ENCODE measurements at places on chromosomes 5 and 9.

DNA sequence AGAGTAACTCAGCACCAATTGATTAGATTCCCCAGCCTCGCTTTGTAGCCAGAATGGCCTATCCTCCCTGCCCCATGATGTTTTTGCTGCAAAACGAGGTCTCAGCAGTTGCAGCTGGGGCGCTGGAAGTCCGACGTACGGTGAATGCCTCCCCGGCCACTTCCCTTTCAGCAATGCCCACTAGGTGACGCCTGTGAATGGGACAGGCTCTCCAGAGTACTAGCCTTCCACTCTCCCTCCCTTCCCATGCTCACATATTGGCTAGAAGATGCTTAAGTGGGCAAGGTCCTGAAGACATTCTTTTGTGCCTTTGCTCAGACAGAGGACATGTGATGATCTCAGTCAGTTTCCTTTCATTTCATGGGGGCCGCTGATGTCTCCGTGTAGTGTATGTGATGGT lies 50.8 kb downstream of the DMRT2 start:
- DNase-seq: no peak

DNA sequence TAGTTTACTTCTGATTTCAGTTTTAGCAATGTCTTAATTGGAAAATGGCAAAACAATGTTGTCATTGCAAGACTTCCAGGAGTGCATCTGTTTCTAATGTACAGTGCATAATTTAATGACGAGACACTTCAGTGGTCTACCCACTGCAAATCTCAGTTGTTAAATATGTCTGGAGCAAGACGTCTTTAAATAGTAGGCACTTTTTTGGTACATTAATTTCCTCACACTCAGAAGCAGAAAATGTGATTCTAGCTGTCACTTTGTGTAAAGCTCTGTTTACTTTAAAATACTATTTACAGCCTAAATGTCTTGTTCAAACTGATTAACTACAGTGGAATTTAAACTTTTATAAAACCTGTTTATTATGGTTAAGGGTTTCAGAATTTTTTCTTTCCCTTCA lies 815.5 kb downstream of the TLE1 start:
- DNase-seq: no peak

DNA sequence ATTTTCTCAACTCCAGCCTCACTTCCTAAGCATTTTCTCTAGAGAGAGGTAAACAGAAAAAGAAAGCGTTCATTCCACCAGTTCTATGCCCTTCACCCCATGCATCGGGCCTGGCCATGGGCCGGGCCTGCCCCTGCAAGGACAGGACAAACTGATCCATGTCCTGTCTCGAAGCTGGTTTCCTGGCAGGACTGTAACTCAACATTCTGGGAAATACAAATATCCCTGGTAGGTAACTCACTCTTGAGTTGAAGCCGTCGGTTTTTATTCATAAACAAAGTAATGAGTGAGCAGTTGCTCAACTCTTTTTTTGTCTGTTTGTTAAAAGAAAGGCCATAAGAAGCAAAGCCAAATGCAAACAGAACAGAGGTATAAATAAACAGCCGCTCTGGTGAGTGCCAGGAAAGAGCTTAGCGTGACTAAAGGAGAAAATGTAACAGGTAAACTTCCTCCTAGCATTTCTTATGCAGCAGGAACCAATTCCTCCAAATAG lies 64.4 kb upstream of the DNAH5 start:
- DNase-seq: no peak

DNA sequence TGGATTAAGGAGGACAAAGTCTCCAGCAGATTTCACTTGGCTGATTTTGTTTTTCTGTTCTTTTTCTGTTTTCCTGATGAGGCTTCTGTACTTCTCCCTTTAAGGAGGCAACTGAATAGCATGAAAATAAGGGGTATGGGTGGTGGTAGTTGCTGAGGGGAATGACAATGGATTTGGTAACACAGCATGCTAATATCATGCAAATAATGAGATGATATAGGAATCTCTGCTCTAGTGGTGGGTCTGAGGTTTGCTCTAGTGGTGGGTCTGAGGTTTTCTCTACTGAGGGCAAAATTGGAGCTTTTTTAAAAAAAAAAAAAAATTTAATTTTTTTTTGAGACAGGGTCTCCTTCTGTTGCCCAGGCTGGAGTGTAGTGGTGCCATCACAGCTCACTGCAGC lies 139.7 kb downstream of the C9orf152 start:
- DNase-seq: no peak

- DNase-seq: no peak
These were observed 13.9 kb upstream of the QSOX2 start for GRCh38 chr9:136259517-136259813.

DNA sequence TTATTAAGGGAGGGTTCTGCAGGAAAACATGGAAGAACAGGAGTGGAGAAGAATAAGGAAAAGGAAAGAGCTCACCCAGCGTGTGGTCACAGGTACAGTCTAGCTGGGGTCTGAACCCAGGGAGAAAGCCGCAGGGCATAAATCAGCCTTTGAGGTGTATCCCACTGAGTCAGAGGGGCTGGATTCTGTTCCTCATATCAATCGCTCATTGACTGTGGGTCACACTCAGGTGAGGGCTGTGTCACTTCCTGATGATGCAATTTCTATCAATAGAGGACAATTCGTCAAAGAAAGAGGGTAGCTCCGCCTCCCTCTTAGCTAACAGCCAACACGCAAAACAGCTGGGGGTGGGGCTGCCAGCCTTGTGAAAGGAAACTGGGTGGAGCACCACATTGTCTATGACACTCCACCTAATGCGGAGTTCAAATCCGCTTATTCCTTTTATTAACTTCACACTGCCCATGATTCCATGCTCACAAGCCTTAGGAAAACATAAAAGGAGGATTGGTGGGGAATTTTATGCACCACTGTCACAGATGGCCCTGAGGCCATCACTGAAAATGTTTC lies 176.2 kb downstream of the ICE1 start:
- no peak for DNase-seq

DNA sequence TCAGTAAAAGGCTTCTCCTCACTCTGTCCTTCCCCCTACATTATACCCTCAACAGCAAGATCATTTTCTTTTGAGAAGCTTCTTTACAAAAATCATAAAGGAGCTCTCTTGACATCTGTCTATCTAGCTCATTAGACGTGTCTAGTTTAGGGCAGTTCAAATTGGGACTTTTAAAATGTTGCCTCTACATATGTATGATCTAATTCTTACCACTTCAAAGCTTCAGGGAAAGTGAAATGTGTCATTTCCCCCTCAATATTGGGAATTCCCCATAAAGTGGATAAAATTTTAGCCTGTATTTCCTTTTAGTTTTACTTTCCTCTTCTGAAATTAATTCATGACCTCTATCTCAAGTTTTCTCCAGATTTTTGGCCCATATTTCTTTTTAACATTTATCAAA lies 323.7 kb downstream of the ARRDC3 start:
- no peak for DNase-seq

DNA sequence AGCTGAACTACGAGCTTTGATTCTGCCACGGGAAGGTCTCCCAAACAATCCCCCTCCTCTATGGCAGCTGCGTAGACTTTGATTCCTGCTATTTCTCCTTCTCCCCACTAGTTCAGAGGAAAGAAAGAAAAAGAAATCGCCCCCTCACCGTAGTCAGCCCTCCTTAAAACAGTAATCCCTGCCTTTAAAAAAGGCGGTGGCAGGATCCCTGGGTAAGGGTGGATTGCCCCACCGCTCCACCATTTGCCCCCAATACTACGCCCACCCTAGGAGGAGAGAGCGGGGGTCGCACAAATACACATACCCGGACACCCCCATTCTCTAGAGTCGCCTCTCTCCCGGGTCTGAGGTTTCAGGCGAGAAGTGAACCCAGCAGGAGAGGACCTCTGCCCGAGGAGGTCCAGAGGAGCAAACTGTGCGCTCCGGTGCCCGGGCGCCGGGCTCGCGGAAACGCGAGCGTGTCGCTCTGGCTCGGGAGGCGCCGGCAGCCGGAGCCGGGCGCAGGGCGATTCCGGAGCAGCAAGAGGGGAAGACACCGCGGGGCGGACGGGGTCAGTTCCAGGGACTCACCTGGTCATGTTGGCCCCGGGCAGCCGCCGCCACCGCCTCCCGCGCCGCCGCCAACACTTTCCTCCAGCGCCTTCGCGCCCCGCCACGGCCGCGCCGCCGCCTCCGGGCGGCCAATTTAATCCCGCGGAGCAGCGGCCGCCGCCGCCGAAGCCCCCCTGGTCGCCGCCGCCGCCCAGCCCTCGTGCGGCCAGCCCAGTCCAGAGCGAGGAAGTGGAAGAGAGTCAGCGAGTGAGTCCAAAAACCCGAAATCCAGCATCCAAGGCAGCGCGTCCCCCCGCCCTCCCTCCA lies 1057.7 kb upstream of the DMAC1 start:
- DNase-seq: no peak

GRCh38 chr5:89072842-89073672 lies 190.1 kb upstream of the MEF2C start:
- no peak for DNase-seq

- DNase-seq: no peak
These were observed 664.7 kb downstream of the ACTL7B start for GRCh38 chr9:108191065-108191464.
